ENCODE measurements at places on chromosomes 16 and 17.

DNA sequence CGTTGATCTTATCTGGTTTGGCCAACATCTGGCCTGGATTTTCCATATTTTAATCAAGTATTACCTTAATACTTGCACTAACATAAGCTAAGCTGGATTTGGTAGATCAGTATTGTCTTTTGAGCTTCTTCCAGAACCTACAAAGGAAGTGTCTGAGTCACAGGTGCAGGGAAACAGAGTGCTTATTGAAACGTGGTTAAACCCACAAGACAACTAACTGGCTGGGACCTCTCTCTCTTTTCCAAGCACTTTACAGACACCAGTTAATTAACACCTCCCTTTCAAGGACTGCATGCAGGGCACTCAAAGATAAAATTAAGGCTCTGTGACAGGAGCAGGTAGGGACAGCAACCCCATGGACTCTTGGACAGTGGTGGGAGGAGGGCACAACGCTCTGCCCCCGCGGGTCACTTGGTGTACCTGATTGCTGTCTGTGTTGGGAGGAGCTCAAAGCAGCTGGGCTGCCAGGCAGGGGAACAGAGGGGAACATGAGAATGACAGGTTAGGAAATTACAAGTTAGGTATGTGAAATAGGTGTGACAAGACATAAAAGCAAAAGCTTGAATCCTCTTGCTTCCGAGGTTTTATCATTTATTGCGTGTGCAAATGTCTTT, 133.7 kb upstream of the MON1B start:
- no peak for DNase-seq

DNA sequence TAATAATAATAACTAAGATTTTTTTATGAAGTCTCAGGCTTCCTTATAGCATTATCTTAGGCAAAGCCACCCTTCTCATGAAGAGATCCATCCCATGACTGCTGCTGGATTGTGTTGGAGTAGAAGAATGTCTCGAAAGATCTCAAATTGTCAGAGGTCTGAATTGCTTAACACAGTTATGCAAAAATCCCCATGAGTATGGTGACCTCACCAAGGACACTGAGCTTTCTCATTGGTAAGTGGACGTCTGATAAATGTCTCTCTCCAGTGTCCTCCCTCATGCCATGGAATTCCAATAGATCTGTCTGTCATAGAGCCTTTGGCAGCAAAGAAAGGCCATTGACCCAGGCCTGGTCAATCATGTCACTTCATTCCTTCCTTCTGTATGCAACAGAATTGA, 264.5 kb downstream of the CDH11 start:
- no peak for DNase-seq

- no peak for DNase-seq
Measured at GRCh38 chr17:69448431-69449102, 34.1 kb downstream of the MAP2K6 start.

GRCh38 chr16:65000654-65001053, 121.2 kb downstream of the CDH11 start:
- no peak for DNase-seq

GRCh38 chr17:51702963-51703360, 442.6 kb downstream of the UTP18 start:
- no peak for DNase-seq

DNA sequence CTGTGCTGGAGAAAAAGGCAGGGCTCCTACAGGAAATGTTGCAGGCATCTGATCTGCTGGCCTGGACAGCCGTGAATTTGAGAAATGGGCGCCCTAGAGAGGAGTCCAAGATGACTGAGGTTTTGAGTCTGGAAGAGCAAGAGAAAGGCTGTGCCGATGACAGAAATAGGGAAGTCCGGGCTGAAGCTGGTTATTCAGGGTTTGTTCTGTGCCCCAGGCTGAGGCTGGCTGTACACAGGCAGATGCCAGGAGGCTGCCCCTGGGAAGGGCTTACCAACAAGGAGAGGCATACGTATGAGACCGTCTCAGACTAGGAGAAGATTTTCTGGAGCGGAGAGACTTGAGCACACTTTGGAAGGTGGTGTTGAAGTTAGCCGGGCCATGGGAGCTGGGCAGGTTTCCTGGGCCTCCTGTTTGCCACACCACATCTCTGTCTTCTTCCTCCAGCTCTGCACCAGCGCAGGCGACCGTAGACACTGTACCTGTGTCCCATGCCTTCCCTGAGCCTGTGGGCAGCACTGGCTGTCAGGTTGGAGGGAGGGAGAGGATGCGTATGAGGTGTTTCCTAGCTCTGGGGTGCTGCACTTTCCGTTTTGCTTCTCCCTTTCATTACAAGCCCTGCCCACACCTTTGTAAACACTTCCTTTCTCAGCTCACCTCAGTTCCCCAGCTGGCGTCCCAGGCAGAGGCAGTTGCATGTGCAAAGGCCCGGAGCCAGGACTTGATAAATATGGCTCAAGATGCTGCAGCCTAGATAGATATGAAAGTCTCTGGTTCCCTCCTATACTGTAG, 80.8 kb downstream of the SPECC1 start:
- DNase-seq = no peak

- no peak for DNase-seq
Measured at GRCh38 chr17:76570457-76570856, 15.2 kb downstream of the ST6GALNAC2 start.

GRCh38 chr16:11180489-11180888, 75.5 kb downstream of the SOCS1 start:
- DNase-seq = no peak

- DNase-seq = no peak
Measured at GRCh38 chr16:86917471-86918365, 339.4 kb downstream of the FOXL1 start.

DNA sequence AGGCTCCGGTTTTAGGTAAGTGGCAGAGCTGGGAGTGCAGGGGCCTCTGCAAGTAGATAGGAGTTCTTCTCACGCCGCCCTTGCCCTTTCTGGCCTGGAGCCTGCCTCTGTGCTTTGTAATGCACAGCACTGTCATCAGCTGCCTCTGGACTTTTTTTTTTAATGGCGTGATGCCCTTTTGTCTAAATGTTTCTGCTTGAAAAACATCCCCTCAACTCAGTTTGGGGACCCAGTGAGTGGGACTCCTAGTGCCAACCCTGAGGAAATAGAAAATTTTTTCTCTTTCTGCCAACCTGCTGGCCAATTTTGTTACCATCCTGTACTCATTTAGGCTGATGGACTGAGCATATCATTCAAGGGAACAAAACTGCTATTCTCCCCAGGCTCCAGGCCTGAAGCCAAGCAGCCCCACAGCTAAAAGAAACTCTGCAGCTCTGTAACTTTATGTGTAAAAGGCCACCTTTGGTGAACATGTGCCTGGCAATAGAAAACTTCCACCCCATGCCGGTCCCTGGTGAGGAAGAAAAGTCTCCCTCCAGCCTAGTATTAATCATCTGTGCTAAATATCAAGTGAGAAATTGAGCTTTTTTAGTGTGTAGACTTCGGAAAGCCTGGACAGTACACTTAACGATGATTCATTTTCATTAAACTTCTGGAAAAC, 22.5 kb downstream of the SLC6A2 start:
- DNase-seq = no peak

DNA sequence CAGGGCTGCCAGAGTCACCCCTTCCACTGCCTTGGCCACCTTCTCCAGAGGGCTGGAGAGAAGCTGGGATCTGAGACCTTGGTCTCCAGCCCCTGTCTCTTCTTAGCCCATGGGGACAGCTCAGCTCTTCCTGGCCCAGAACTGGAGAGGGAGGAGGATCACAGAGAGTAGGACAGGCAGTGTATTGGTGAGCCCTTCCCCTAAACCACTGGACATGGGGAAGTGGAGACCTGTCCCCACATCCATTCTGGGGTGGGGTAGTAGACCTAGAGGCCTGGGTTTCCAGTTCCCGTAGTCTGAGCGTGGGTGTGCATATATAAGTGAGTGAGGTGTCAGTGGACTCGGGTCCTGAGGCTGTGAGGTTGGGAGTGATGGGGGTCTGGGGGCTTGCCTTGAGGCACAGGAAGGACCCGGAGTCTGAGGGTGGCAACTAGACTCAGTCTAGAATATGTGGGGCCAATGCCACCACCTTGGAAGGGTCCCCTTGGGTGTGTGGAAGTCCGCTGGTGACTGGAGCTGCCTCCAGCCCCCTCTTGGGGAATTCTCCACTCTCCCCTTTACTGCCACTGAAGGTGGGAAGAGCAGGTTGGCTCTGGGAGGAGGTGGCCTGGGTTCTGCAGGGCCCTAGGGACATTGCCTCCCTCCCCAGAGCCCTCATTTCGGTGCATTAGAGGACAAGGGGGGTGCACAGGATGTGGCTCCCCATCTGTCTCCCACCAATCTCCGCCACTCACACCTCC, 19.9 kb downstream of the GJD3 start:
- DNase-seq = no peak

DNA sequence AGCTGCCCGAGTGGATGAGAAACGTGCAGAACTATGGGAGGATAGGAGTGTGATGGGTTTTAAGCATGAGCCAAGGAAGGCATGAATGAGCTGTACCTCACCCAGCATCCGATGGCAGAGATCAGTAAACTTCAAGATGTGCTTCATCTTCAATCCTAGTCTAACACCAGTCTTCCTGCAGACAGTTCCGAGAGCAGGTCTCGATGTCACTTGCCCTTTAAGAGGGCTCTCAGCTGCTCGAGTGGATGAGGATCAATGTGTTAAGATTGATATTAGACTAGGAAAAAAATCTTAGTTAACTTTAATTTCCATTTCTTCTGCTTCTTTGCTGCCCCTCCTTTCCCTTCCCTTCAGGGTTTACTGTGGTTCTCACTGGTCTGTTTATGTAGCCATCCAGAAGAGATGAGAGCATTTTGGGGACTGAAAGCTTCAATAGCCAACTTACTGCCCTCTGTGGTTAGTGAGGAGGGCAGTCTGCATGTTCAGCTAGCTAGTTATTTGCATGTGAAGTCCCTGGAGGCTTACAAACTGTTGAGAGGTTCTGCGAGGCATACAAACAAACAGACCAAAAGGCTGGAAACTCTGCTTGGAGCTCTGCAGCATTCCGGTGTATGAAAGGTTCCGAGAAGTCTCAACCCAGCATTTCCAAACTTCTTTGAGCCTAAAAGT, 15.3 kb downstream of the KLHL36 start:
- no peak for DNase-seq

DNA sequence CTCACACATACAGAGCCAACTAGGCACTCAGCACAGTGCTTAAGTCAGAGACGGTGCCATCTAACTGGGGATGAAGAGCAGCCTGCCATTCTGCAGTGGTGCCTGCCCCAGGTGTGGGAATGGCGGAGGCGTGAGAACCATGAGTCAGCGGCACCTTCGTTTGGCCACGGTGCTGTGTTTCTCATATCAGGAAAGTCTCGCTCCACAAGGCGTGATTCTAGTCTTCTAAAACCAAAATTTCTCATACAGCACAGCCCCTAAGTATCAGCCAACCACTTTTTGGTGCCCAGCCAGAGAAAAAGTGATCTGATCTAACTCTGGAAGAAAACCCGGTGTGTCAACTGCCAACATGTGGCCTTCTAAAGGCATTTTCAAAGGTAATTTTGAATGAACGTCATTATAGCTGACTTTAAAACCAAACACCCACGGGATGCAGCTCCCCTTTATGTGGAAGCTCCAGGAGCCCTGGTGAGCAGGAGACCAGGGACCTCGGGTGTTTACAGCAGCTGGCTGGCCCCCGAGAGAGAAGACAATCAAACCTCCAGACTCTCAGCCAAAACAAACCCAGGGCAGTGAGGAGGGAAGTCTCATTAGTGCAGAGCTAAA, 54.6 kb downstream of the ABCC12 start:
- DNase-seq = no peak

- DNase-seq = no peak
Measured at GRCh38 chr17:51646539-51646938, 386.2 kb downstream of the UTP18 start.

Measured in skeletal muscle cell (primary cell).